ENCODE measurements at places on chromosomes 16 and 17. TPM values are rescaled to one million over a fixed set of nuclear protein-coding genes. Genes with fewer than 3 reads are reported as not detected.

The UNC13D gene
- total RNA-seq = 170 TPM

The NKD1 gene
- total RNA-seq = 0.73 TPM

The PIMREG gene
- 24.1 TPM for total RNA-seq

The OTOP3 gene
- not detected for total RNA-seq

The C17orf78 gene
- total RNA-seq = not detected

The KCNJ2 gene
- total RNA-seq = not detected

The TRPV3 gene
- total RNA-seq = 0.05 TPM

The SLFN12L gene
- total RNA-seq = 99.0 TPM

The CNP gene
- 62.0 TPM for total RNA-seq

The KIF18B gene
- 55.4 TPM for total RNA-seq

The TNFSF12 gene
- total RNA-seq = 100 TPM

The RASD1 gene
- total RNA-seq = 0.51 TPM

The SSTR5 gene
- total RNA-seq = not detected

The DHODH gene
- 8.1 TPM for total RNA-seq

The NLE1 gene
- total RNA-seq = 22.5 TPM

The MYO15A gene
- 0.38 TPM for total RNA-seq

The C16orf54 gene
- 115 TPM for total RNA-seq

The OR1F1 gene
- not detected for total RNA-seq

The BBS2 gene
- 21.7 TPM for total RNA-seq

The DPEP2 gene
- total RNA-seq = 12.9 TPM

The CCL23 gene
- total RNA-seq = not detected

The CHD9NB gene
- total RNA-seq = not detected

The FOXC2 gene
- not detected for total RNA-seq

The PRKCB gene
- 84.9 TPM for total RNA-seq

The SLC35G6 gene
- total RNA-seq = not detected

The MAPT gene
- total RNA-seq = 0.18 TPM

The ENPP7 gene
- not detected for total RNA-seq

The PABPN1L gene
- total RNA-seq = not detected

The KLHL10 gene
- total RNA-seq = not detected

The PPP1R27 gene
- total RNA-seq = not detected

The CPHXL2 gene
- total RNA-seq = not detected

The SGCA gene
- not detected for total RNA-seq

The ENO3 gene
- 43.9 TPM for total RNA-seq

The SMIM36 gene
- total RNA-seq = not detected

The RNF222 gene
- not detected for total RNA-seq

The PPL gene
- not detected for total RNA-seq

The GP1BA gene
- not detected for total RNA-seq

The COL1A1 gene
- total RNA-seq = 0.15 TPM

The RNF157 gene
- total RNA-seq = 127 TPM

The BTBD17 gene
- not detected for total RNA-seq

The INCA1 gene
- 0.26 TPM for total RNA-seq

The NPIPA7 gene
- 2.9 TPM for total RNA-seq

The ATP1B2 gene
- total RNA-seq = 0.18 TPM

The CLEC18A gene
- total RNA-seq = 2.1 TPM

The LPO gene
- not detected for total RNA-seq

The ACADVL gene
- 291 TPM for total RNA-seq

The PKD1 gene
- total RNA-seq = 66.5 TPM

Data from activated naive CD4-positive, alpha-beta T cell treated with anti-CD3 and anti-CD28 coated beads, Interleukin-2, amount 10 ng/mL, durations not matched to agents 5 hours and 36 hours (primary cell).